ENCODE measurements at places on chromosomes 6 and 20.

DNA sequence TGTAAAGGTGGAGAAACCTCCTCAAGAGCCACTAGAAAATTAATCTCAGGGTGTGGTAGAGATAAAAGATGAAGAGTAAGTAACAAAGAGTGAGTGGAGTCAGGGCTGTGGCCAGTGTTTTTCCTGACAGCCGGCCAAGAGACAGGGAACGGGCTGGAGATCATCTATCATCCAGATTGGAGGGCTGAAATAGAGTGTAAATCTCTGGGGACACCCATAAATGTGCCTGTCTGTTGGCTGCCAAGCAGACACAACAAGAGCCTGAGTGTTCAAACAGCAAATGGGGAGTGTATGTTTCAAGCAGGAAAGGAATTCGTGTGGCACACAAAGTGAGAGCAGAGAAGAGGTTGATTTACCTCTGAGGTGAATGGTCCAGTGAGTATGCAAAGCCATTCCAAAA lies 326.4 kb upstream of the KHDRBS2 start:
- no peak overlapping the region for H3K27ac ChIP-seq
- H3K36me3 ChIP-seq = no peaks in the 10 kb centered on the region
- H3K4me3 ChIP-seq = no peak overlapping the region
- no peaks in the 10 kb centered on the region for H3K27me3 ChIP-seq
- no peaks in the 10 kb centered on the region for H3K4me1 ChIP-seq

DNA sequence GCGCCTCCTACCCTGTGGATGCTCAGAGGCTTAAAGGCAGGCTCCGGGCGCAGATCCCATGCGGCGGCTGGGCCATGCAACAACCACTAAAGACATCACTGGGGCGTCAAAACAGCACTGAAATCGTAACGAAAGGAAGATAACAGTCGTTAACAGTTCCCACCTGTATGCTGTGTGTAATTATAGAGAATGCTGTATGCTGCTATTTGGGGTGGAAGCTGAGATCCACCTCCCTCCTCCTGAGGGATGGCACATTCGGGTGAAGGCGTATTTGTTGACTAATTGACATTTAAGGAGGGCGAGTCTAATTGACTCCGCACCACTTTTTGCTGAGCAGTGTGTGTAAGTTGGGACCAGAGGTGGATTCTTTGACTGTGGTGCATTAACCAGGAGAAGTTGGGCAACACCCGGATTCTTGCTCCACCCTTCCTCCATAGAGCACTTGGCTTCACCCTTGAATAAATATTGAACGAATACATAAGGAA lies 687 bp downstream of the SLC35A1 start:
- H3K4me1 ChIP-seq = peaks cover 10% of the 10 kb centered on the region
- H3K27me3 ChIP-seq = peaks cover 3% of the 10 kb centered on the region
- DNase-seq = no peak
- peaks cover 6% of the 10 kb centered on the region for H3K36me3 ChIP-seq

GRCh38 chr6:79789896-79790295 lies 157.5 kb downstream of the ELOVL4 start:
- no peak overlapping the region for H3K4me3 ChIP-seq
- H3K4me1 ChIP-seq = peaks cover 5% of the 10 kb centered on the region
- no peak overlapping the region for H3K27ac ChIP-seq
- H3K27me3 ChIP-seq = peaks cover 6% of the 10 kb centered on the region

- no peak overlapping the region for H3K4me3 ChIP-seq
- no peaks in the 10 kb centered on the region for H3K27me3 ChIP-seq
- DNase-seq = no peak
Measured at GRCh38 chr6:153167061-153167891, 36.2 kb upstream of the RGS17 start.

DNA sequence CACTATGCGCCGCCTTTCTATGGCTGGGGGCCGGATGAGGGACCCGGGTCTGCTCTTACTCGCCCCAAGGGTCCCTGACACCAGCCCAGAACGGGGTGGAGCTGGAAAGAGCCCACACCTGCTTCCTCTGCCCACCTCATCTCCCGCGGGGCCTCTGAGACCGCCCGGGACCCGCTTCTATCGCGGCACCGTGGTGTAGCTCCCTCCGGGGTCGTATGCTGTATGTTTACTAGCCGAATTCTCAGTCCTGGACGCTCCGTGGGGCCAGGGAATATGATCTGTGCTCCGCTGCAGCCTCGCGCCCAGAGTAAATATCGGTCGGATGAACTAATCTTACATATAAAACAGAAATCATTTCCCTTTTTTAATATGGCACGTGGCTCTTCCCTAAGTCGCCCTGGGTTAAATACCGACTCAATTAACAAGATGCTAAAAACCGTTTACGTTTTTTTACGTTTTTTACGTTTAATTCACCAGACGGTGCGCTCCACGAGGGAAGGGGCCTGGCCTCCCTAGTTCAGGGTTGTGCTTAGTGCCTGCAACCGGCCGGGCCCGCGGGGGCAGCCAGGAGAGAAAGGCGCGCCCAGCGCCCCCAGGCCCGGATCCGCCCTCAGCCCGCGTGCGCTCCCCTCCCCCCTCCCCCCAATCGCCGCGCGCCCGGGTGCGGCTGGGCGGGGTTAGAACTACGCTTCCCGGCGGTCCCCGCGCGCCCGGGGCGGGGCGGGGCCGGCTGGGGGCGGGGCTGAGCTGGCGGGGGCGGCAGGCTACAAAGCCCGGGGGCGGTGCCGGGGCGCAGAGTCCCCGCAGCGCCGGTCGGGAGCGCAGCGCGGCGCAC lies at the start of gene RBM38:
TSS of gene RBM38 (plus strand) at position 793 of the 835 bp plus-strand sequence. CDS start 186 bp downstream, outside the sequence.
- DNase-seq = peak; percentile 86
- H3K27ac ChIP-seq = peak within 1 kb of the TSS; percentile 87
- H3K36me3 ChIP-seq = peaks cover 23% of the 10 kb centered on the region
- no peaks in the 10 kb centered on the region for H3K27me3 ChIP-seq
- peak within 1 kb of the TSS; percentile 89 for H3K4me3 ChIP-seq

GRCh38 chr6:148891405-148891783 lies 144.6 kb downstream of the UST start:
- no peak overlapping the region for H3K27ac ChIP-seq
- H3K4me1 ChIP-seq = no peaks in the 10 kb centered on the region
- H3K36me3 ChIP-seq = no peaks in the 10 kb centered on the region
- no peak for DNase-seq
- H3K4me3 ChIP-seq = no peak overlapping the region
- no peaks in the 10 kb centered on the region for H3K27me3 ChIP-seq

DNA sequence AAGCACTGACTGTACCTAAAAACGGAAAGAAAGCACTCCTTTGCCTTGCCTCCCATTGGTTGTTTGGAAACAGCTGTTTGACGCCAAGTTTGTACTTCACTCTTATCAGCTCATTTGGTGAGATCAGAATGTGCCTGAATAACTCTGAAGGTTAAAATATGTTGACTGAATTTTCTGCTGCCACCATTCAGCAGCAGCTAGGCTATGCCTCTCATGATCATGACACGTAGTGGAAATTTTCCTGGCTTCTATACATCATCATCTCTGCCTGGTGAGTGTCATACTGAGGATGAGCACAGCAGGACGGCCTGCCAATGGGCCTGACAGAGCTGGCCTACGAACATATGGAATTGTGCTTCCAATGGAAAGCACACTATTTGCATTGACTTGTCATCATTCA lies 704.9 kb upstream of the CITED2 start:
- H3K27me3 ChIP-seq = peaks cover 2% of the 10 kb centered on the region
- H3K4me1 ChIP-seq = no peaks in the 10 kb centered on the region
- no peak overlapping the region for H3K4me3 ChIP-seq
- no peak overlapping the region for H3K27ac ChIP-seq

DNA sequence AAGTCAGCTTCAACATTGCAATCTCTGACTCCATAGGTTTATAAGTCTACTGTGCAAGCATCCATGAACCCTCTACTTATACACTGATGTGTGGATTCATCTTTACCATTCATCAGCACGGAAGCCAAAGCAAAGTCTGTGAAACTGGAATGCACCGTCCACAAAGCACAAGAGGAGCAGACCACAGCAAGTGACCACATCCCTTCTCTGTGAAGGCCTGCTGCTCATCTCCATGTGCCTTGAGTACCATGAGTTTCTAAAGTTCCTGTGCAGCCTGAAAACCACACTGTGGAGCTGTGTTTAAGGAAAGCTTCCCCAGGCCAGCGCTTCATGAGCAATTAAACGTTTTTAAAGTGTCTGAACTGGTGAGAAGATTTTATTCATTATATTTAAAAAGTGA lies 20.0 kb downstream of the GABRR1 start:
- no peak overlapping the region for H3K4me3 ChIP-seq
- H3K27ac ChIP-seq = no peak overlapping the region
- H3K36me3 ChIP-seq = no peaks in the 10 kb centered on the region
- no peaks in the 10 kb centered on the region for H3K4me1 ChIP-seq
- no peak for DNase-seq

- no peaks in the 10 kb centered on the region for H3K27me3 ChIP-seq
- H3K4me1 ChIP-seq = peaks cover 30% of the 10 kb centered on the region
- no peak for DNase-seq
- H3K36me3 ChIP-seq = peaks cover 20% of the 10 kb centered on the region
Measured at GRCh38 chr20:62387219-62387913, 463 bp downstream of the RPS21 start.

GRCh38 chr6:57224769-57225515 lies 2.8 kb upstream of the RAB23 start:
- H3K36me3 ChIP-seq = peaks cover 1% of the 10 kb centered on the region
- DNase-seq = no peak
- no peak overlapping the region for H3K4me3 ChIP-seq
- H3K27me3 ChIP-seq = peaks cover 38% of the 10 kb centered on the region
- no peak overlapping the region for H3K27ac ChIP-seq

DNA sequence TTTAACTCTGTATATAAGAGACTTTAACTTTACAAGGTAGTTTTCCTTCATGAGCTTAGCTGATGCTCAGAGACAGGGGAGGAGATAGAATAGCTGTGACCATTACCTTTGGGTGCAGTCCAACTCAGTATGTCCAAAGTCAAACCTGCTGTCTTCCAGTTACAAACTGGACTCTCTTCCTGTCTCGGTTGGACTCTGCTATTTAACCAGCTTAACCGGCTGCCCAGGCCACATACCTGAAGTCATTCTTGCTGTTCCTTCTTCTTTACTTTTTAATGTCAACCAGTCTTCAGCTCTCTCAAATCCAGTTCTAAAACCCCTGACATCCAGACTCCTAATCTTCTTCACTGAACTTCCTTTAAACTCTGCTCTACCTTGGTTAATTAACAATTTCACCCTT lies 138.3 kb upstream of the TSHZ2 start:
- H3K36me3 ChIP-seq = no peaks in the 10 kb centered on the region
- no peak overlapping the region for H3K27ac ChIP-seq
- peaks cover under 1% of the 10 kb centered on the region for H3K27me3 ChIP-seq
- H3K4me1 ChIP-seq = no peaks in the 10 kb centered on the region

DNA sequence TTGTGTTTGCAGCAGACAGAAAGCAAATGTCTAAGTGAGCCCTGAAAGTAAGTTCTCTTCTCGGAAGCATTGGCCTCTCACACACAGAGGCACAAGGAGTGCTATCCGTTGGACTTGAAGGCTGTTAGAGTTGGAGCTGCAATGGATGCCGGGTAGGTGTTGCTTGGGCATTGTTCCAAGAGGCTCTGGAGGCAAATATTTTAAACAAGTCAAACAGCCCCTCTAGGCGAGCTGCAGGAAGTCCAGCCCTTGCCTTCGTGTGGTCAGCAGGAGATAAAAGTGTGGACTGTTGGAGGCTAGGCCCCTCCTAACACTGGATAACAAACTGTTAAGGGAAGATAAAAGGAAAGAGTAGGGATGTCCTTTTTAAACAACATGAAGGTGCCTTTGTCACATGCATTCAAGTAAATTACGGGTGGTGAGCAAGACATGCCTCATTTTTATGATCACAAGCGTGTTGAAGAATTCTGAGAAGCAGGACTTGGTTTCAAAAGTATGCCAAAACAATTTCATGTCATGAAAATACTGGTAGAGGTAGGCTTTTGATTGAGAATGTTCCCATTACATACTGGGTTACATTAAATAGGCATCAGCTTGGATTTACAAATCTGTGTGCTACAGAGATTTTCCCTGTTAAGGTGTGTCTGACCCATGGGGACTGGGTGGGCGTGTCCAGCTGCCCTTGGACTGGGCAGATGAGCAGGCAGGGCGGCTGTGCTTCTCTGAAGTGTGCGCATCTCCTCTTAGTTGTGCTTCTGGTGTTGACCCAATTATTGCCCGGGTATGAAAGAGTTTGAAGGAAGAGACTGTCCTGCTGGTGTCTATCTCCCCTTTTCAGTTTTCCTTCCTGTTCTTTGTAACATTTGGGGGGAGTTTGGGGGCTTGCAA lies 57.5 kb downstream of the RREB1 start:
- no peak overlapping the region for H3K4me3 ChIP-seq
- no peak for DNase-seq
- no peaks in the 10 kb centered on the region for H3K27me3 ChIP-seq

DNA sequence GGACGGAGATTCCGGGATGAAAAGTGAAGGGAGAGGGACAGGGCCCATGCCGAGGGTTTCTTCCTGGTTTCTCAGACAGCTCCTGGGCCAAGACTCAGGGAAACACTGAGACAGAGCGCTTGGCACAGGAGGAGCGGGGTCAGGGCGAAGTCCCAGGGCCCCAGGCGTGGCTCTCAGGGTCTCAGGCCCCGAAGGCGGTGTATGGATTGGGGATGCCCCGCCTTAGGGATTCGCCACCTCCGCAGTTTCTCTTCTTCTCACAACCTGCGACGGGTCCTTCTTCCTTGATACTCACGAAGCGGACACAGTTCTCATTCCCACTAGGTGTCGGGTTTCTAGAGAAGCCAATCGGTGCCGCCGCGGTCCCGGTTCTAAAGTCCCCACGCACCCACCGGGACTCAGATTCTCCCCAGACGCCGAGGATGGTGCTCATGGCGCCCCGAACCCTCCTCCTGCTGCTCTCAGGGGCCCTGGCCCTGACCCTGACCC lies 55.0 kb upstream of the HLA-A start:
- peaks cover 7% of the 10 kb centered on the region for H3K4me1 ChIP-seq
- peaks cover 8% of the 10 kb centered on the region for H3K36me3 ChIP-seq
- H3K4me3 ChIP-seq = peak overlapping the region; percentile 84
- H3K27ac ChIP-seq = peak overlapping the region; percentile 45

GRCh38 chr6:88492241-88492640 lies 326.1 kb upstream of the CNR1 start:
- no peak overlapping the region for H3K4me3 ChIP-seq
- no peak overlapping the region for H3K27ac ChIP-seq
- no peaks in the 10 kb centered on the region for H3K36me3 ChIP-seq
- no peaks in the 10 kb centered on the region for H3K4me1 ChIP-seq
- DNase-seq = no peak
- H3K27me3 ChIP-seq = peaks cover 9% of the 10 kb centered on the region

DNA sequence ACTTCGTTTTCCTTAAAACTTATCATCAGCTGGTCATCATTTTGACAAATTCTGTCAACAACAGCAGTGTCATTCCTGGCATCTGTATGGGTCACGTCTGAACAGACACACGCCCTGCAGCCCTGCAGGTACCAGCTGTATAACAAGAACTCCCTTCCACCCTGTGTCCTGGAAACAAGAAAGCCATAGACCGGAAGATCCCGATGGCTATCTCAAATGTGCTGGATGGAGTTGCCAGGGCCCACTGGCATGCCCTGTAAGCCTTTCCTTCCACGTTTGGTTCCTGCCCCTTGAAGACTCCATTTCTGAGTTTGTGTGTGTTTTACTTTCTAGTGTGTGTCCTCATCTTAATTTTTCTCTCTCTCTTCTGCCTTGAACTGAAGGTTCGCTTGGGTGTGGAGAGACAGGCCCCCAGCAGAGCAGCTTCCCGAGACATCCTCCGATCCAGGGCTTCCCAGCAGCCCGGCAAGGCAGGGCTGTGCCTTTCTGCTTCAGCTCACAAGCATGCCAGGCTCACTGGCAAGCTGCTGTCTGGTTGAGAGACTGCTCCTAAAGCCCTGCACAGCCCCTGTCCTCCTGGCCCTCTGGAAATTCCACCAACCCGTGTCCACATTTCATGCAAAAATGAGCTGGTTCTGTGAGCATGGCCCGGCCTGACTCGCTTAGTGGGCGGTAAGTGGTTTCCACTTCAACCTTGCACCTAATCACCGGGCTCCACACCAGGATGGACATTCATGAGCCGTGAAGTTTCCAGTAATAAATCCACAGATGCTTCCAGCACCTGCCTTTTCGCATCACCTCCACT lies 8.7 kb downstream of the GFRA4 start:
- no peak for DNase-seq
- H3K27me3 ChIP-seq = peaks cover 24% of the 10 kb centered on the region
- H3K4me3 ChIP-seq = no peak overlapping the region

All from activated naive CD8-positive, alpha-beta T cell treated with anti-CD3 and anti-CD28 coated beads, Interleukin-2, amount 10 ng/mL, durations not matched to agents 7 days and 5 days (primary cell).